ENCODE measurements at places on chromosomes 5 and 9. TPM values are rescaled to one million over a fixed set of nuclear protein-coding genes. Genes with fewer than 3 reads are reported as not detected.
A peak's percentile ranks its signal among the peaks of the same experiment; 100 is the strongest.

GRCh38 chr9:124078641-124079040 is 67.1 kb downstream of the LHX2 start:
- H3K36me3 ChIP-seq = no peaks in the 10 kb centered on the region
- DNase-seq = peak; percentile 39
- H3K27ac ChIP-seq = no peak overlapping the region
- no peaks in the 10 kb centered on the region for H3K27me3 ChIP-seq

GRCh38 chr5:5629607-5629978 is 207.1 kb downstream of the ICE1 start:
- H3K4me3 ChIP-seq = no peak overlapping the region
- H3K27ac ChIP-seq = no peak overlapping the region
- no peaks in the 10 kb centered on the region for H3K4me1 ChIP-seq
- no peaks in the 10 kb centered on the region for H3K27me3 ChIP-seq

The OR1J4 gene
- total RNA-seq = not detected

The SPINK6 gene
- total RNA-seq = not detected

GRCh38 chr5:173572431-173573125 is 43.9 kb downstream of the BOD1 start:
- no peaks in the 10 kb centered on the region for H3K27me3 ChIP-seq
- no peak for DNase-seq
- H3K4me3 ChIP-seq = peak overlapping the region; percentile 34
- H3K36me3 ChIP-seq = no peaks in the 10 kb centered on the region
- H3K4me1 ChIP-seq = peaks cover 3% of the 10 kb centered on the region

DNA sequence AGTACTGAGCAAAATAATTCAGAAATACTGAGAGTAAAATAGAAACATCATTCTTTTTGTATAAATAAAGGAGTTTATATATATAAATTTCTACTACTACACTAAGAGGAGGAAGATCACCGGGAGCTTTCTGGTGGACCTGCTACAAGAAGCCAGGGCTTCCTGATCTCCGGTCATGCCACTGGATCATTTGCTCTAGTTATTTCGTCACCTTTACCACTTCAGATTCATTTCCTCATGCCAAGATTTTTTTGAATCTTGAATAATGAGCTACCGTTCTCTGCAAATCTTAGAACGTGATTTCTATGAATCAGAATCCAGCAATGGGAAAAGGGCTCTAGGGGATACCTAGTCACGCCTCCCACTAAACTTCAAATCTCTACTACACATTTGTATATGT is 51.9 kb upstream of the TBC1D9B start:
- no peaks in the 10 kb centered on the region for H3K27me3 ChIP-seq
- DNase-seq = no peak
- H3K27ac ChIP-seq = no peak overlapping the region

DNA sequence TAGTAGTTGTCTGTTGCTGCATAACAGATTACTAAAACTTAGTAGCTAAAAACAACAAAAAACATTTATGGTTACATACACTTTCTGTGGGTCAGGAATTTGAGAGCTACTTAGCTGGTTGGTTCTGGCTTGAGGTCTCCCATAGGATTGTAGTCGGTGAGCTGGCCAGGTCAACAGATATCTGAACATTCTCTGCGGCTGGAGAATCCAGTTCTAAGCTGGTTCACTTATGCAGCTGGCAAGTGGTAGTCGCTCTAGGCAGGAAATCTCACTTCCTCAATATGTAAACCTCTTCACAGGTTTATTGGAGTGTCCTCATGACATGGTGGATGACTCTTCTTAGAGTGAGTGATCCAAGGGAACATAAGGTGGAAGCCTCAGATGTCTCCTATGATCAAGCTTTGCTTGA is 65.7 kb upstream of the TNFAIP8 start:
- no peaks in the 10 kb centered on the region for H3K36me3 ChIP-seq
- no peaks in the 10 kb centered on the region for H3K4me1 ChIP-seq
- no peak for DNase-seq
- no peak overlapping the region for H3K4me3 ChIP-seq
- H3K27ac ChIP-seq = no peak overlapping the region

- no peaks in the 10 kb centered on the region for H3K4me1 ChIP-seq
- no peaks in the 10 kb centered on the region for H3K36me3 ChIP-seq
- no peaks in the 10 kb centered on the region for H3K27me3 ChIP-seq
- DNase-seq = no peak
- no peak overlapping the region for H3K27ac ChIP-seq
Observed at GRCh38 chr5:109511980-109512734, 102.4 kb upstream of the PJA2 start.

- H3K4me1 ChIP-seq = no peaks in the 10 kb centered on the region
- no peaks in the 10 kb centered on the region for H3K36me3 ChIP-seq
- H3K27me3 ChIP-seq = no peaks in the 10 kb centered on the region
- no peak overlapping the region for H3K27ac ChIP-seq
- H3K4me3 ChIP-seq = peak overlapping the region; percentile 78
Observed at GRCh38 chr9:5832071-5832537, 813 bp downstream of the ERMP1 start.

The PRDM9 gene
- not detected for total RNA-seq

DNA sequence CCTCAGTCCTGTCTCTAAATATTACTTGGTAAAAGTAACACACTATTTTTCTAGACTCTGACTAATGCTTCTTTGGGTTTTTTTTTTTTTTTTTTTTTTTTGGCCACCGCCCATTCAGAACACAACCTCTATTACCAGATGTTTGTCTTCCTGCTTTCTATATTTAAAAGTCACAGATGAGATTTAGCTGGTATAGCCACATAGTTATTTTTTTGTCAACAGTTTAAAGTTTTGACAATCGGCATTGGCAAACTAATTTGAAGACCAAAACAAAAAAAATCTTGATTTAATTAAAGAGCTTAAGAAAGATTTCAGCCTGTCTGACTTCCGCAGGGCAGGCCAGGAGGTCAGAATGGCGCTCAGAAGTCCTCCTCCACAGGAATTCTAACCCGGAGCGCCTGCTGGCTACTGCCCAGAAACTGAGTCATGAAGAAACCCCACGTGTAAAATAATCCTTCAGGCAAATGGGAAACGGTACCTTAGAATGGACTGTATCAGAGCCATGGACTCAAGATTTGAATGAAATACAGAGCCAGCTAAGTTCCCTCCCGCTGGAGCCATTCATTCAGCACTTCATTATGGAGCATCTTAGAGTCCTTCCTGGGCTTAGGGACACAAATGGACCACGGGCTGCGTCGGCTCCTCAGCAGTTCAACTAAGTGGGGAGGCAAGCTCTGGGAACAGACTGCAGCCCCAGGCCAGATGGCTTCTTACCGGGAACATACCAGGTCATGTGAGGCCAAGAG is 55.6 kb downstream of the PTPDC1 start:
- DNase-seq = peak; percentile 97
- H3K27me3 ChIP-seq = no peaks in the 10 kb centered on the region
- no peaks in the 10 kb centered on the region for H3K36me3 ChIP-seq
- peak overlapping the region; percentile 20 for H3K4me3 ChIP-seq
- peaks cover 18% of the 10 kb centered on the region for H3K4me1 ChIP-seq
- H3K27ac ChIP-seq = peak overlapping the region; percentile 70

The DND1 gene
- total RNA-seq = under 0.01 TPM

DNA sequence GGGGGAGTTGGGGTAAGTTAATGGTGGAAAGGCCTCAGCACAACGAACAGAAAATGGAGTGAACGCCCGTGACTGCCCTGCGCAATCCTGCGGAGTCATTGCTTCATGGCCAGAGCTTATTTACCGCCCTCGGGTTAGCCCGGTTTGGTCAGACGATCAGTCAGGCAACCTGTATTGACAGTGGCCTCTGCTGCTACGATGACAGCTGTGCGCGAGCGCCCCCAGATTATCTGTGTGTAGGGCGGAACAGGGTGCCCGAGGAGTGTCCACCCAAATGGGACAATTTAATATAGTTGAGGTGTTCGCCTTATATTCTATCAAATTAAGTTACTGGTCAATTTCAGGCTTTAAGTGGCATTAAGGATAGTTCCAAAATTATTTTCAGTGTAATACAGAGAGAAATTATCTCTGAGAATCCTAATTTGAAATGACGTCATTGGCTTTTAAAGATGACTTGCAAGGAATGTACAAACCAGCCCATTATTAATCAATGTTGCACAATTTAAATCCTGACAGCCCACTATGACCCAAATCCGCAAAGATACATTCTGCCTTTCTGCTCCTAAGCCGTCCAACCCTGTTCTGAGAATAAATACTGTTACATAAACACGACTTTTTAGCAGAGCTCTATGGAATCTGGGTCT is 879 bp upstream of the UBQLN1 start:
- no peaks in the 10 kb centered on the region for H3K36me3 ChIP-seq
- DNase-seq = peak; percentile 40
- peak overlapping the region; percentile 89 for H3K4me3 ChIP-seq
- no peaks in the 10 kb centered on the region for H3K27me3 ChIP-seq

The NIPAL4 gene
- total RNA-seq = 0.17 TPM

GRCh38 chr9:37919956-37920335 is 16.0 kb upstream of the SLC25A51 start:
- peaks cover 23% of the 10 kb centered on the region for H3K36me3 ChIP-seq
- no peak for DNase-seq
- no peak overlapping the region for H3K4me3 ChIP-seq
- H3K27me3 ChIP-seq = no peaks in the 10 kb centered on the region
- H3K27ac ChIP-seq = no peak overlapping the region
- peaks cover 4% of the 10 kb centered on the region for H3K4me1 ChIP-seq

The HRCT1 gene
- total RNA-seq = 1.2 TPM

DNA sequence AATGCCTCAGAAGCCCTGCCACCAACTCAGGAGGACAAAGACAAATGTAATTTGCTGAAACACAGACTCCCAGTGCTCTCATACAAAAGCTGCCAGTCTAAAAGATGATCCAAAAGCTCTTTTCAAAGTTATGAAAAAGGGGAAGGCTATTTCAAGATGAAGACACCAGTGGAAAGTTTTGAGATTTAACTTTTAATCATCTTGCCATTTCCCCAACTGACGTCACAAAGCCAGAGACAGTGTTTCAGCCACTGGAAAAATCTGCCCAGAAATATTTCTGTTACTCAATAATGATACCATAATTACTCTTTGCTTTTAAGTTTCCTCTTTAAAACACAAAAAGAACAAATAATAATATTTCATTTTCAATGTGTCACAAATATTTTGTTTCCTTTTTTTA is 20.9 kb downstream of the ENG start:
- peak overlapping the region; percentile 37 for H3K27ac ChIP-seq
- no peaks in the 10 kb centered on the region for H3K27me3 ChIP-seq
- peaks cover 7% of the 10 kb centered on the region for H3K36me3 ChIP-seq
- no peak overlapping the region for H3K4me3 ChIP-seq
- peaks cover 38% of the 10 kb centered on the region for H3K4me1 ChIP-seq

The ZNF454 gene
- 3.1 TPM for total RNA-seq

- H3K36me3 ChIP-seq = peaks cover 3% of the 10 kb centered on the region
- H3K4me3 ChIP-seq = no peak overlapping the region
- H3K27ac ChIP-seq = no peak overlapping the region
- no peaks in the 10 kb centered on the region for H3K27me3 ChIP-seq
Observed at GRCh38 chr5:176373100-176373818, 8.0 kb downstream of the ARL10 start.

DNA sequence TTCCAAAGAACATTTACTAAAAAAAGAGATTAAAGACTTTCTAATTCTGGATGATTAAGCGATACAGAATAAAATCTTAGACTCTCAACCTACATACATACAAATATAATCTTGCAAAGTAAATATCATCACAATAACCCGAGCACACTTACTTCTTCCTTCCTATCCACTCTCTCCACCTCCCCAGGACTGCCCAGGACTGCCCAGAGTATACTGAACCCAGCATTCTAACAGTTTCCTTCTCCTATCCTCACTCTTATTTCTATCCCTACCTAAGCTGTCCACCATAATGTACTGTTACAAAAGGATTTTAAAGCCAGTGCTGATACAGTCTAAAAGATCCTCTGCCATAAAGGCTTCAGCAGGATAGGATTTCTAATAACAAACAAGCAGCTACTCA is 413.3 kb upstream of the POU5F2 start:
- no peak overlapping the region for H3K4me3 ChIP-seq
- H3K4me1 ChIP-seq = peaks cover 2% of the 10 kb centered on the region
- no peak overlapping the region for H3K27ac ChIP-seq
- H3K27me3 ChIP-seq = no peaks in the 10 kb centered on the region

- DNase-seq = peak; percentile 14
- H3K4me3 ChIP-seq = no peak overlapping the region
- H3K36me3 ChIP-seq = no peaks in the 10 kb centered on the region
- H3K4me1 ChIP-seq = no peaks in the 10 kb centered on the region
Observed at GRCh38 chr5:123438902-123439301, 15.7 kb upstream of the CEP120 start.

The LPAR1 gene
- total RNA-seq = 222 TPM

Measured in fibroblast of lung (primary cell).